Activated naive CD4-positive, alpha-beta T cell treated with Interleukin-2 at 50 U/mL for 16 hours (primary cell): ENCODE measurements at places on chromosomes 2 and 18.

GRCh38 chr2:56831780-56832179 is 648.0 kb downstream of the CCDC85A start:
- DNase-seq = no peak

GRCh38 chr2:111243295-111243694 is 122.6 kb downstream of the BCL2L11 start:
- no peak for DNase-seq

DNA sequence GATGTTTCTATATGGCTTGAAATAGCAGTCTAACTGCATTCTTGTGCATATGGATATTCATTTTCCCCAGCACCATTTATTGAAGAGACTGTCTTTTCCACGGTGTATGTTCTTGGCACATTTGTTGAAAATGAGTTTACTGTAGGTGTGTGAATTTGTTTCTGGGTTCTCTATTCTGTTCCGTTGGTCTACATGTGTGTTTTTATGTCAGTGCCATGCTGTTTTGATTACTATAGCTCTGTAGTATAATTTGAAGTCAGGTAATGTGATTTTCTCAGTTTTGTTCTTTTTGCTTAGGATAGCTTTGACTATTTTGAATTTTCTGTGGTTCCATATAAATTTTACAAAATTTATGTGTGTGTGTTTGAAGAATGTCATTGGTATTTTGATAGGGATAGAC is 201.0 kb downstream of the MBD5 start:
- DNase-seq = no peak

DNA sequence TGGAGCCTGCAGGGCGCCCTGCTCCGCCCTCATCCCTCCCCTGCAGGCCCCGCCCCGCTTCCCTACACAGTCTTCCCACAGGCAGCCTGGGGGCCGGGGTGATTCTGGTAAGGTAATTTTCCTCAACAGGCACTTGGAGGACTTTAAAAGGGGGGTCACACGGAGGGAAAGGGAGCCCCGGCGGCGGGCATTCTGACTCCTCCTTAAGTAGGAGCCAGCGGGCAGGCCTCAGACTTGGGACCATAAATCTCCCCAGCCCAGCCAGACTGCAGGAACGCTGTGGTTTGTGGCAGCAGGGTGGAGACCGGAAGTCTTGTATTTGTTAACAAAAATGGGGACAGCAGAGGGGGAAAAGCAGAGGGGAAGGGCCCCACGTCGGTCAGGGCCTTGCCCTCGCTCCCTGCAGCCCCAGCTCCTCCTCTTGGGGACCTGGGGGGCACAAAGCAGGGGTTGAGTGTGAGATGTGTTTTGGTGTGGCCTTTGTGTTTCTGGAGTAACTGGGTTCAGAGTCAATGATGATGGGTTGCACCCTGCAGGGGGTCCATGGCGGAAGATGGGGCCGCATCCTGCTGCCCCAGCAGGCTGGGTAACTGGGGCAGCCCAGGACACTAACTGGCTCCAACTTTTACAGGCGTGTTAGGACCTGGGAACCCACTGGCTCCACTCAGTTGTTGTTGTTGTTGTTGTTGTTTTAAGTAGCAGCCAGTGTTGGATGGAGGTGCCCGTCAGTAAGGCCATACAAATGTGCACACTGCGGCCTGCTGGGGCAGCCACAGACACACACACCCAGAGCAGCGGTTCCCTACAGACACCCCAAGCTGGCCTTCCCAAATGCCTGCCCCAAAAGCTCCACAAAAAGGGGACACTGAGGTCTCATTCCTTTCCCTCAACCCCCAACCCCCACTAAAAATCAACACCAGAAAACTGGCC is 27.7 kb downstream of the SMAD7 start:
- no peak for DNase-seq

GRCh38 chr2:25388491-25388890 is 46.8 kb upstream of the DNMT3A start:
- DNase-seq = no peak

DNA sequence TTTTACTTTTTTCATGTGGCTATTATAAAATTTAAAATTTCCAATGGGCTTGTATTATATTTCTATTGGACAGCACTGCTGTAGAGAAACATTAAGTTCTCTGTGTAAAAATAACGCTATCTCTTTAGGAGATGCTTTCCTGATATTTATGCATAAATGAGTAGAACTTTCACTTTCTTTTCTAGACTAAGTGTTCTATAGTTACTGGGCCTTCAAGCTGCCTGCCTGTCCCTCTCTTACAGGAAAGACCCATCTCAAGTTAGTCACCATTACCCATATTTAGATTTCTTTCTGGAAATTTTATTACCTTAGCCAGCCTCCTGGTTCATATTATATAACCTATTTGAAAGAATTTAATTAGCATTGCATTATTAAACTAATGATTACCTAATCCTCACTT is 4.8 kb downstream of the ITGA4 start:
- DNase-seq = no peak

- DNase-seq = no peak
These were observed 66.5 kb downstream of the RIT2 start for GRCh38 chr18:43049021-43049420.

DNA sequence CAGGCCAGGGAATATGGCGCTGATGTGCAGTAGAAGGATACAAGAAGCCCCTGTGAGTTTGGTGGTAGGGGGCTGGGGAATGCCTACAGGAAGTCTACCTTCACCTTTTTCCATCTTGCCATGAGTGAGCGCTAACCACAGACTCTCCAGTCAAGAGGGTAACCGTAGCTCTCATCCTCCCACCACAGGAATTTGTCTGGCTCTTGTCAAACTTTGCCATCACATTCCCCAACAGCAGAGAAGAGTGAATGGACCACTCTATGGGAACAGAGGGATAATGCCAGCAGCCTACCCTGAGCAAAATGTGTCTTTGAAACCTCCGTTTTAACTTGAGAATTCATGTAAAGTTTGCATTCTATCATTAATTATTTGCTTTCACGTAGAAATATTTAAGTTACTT is 168.3 kb downstream of the NRP2 start:
- DNase-seq = no peak

DNA sequence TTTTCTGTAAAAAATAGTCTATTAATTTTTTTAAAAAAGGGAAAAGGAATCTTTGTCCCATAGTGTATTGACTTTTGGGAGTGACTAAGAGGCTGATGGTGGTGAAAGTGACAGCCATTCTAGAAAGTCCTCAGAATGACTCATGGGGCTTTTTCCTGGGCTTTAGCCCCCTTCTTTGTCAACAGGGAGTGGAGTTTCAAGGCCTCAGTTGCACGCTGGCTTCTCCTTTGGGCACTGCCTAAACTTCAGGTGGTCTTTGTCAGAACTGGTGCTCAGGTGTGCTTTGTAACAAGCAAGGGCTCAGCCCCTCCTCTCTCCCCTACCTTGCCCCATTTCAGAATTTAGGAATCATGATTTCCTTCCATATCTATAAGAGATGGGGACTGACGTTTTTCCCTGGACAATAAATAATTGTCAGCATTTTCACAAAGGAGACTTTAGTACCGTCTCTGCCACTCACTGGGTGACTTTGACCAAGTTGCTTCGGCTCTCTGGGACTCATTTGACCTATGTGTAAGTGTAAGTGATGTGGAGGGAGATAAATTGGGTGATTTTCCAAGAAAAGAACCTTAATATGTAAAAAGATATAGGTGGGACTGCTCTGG is 61.2 kb upstream of the IGFBP2 start:
- no peak for DNase-seq

DNA sequence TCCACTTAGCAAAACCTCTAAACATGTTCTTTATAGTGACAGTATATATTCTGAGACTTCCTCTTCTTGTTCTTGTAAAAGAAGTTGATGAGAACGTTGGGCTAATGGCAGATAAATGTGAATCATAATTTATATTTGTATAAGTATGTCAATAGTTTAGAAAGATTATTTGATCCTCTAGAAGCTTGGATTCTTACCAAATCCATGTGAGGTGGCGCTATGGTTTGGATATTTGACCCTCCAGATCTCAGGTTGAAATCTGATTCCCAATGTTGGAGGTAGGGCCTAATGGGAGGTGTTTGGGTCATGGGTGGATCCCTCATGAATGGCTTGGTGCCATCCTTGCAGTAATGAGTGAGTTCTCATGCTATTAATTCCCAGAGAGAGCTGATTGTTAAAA is 29.8 kb upstream of the SCN1A start:
- DNase-seq = no peak

DNA sequence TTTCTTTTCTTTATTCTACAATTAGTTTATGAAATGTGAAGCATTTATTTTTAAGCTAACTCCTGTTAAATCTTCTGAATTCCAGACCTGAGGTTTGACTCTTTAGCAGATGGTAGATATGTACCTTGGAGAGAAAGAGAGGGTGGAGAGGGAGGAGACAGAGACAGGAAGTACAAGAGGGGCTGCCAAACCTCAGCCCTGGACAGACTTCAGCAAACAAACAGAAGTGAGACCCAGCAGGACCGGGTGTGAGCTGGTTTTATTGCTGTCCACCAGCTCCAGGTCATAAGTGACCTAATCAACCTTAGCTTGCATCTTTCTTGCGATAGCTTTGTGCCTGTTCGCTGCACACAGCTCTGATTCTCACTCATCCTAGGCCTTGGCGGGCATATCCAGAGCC is 168.6 kb downstream of the CNTNAP5 start:
- no peak for DNase-seq

DNA sequence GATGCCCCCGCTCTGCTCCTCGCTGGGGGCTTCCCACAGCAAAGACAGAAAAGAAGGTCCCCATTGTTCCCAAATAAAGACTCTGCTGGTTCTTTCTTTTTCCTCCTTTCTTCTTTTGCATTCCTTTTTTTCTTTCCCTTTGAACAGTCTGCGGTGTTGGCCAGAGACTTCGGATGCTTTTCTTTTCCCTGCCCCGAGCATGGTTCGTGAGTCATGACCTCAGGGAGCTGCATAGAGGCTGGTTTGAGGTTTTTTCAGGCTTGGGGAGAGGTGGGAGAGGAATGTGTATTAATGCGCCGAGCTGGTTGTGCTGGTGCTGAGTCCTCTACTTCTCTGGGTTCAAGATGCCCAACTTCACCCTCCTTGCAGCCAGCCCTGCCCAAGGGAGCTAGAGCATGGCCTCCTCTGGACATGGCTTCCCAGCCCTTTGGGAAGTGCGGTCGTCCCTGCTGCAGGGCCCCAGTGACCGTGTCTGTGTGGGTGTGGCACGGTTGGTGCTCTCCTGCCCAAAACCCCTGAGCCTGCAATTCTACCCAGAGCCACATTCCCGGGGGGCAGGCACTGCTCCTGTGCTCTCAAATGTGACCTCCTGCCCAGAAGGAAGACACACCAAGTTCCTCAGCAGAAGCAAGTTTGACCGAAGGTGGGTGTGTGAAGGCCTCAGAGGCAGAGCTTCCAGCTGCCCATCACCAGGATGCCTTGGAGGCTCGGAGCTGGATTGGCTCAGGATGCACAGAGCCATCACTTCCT is 9.0 kb upstream of the ARHGEF4 start:
- DNase-seq = no peak

DNA sequence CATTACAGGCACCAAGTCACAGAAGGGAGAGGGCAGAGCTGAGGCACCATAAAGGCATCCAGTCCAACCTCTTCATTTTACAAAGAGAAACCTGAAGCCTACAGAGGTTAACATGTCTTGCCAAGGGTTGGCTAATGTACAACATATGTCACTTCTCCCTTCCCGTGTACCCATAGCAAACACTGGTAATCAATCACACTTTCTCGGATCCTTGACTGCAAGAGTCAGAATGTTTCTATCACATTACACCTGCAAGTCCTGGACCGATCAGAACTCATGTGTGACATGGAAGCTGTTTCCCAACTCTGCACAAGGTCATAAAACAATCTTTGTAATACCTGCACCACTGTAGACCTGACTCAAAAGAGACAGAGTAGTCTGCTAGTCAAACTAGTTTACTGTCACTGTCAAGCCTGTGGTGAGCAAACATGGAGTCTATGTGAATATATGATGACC is 6.0 kb downstream of the ANKRD44 start:
- DNase-seq = no peak

- no peak for DNase-seq
These were observed 217.6 kb upstream of the FIGN start for GRCh38 chr2:163953390-163953907.

GRCh38 chr2:100367163-100367562 is 44.9 kb upstream of the LONRF2 start:
- DNase-seq = no peak

DNA sequence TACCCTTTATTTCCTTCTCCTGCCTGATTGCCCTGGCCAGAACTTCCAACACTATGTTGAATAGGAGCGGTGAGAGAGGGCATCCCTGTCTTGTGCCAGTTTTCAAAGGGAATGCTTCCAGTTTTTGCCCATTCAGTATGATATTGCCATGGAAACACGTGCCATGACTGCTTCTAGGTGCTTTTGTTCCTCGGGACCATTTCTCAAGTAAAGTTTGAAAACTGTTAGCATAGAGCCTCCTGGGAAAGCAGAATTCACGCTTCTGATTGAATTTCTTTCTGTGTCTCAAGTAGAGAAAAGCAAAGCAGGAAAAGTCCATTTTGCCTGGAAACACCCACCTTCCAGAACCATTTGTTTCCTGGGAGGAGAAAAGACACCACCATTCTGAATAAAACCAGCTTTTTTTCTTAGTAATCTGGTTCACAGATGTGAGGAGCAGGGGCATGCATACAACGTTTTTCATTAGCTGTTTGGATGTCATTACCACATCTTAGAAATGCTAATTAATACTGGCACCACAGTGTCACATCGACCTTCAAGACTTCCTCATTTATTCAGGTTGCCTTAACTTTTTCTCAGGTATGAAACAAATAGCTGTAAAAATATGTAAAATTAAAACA is 39.0 kb upstream of the ZBTB14 start:
- DNase-seq = no peak

DNA sequence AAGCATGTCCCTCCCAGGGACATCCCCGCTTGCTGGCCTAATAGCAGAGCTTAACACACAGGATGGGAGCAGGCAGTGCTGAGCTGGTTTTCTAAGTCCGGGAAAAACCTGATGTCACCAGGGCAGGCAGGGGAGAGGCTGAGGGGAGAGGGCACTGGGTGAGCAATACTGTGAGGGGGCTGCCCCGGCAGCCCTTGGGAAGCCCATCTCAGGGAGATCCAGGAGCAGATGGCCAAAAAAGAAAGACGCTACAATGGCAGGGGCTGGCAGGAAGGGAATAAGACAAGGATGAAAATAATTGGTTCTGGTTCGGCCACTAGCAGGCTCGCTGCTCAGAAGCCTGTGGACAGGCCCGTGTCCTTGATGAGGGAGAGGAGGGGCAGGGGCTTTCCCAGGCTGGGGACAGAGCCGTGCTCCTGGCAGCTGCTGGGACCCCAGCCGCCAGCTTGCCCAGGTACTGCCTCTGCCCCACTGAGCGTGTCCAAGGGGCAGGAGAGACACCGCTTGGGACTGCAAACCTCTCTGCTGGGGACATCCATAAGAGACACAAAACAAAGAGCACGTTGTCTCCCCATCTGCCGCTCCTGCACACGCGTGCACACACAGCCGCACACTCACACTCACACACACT is 30.2 kb downstream of the SMAD7 start:
- no peak for DNase-seq

GRCh38 chr18:21053127-21053526 is 58.5 kb downstream of the ROCK1 start:
- no peak for DNase-seq

DNA sequence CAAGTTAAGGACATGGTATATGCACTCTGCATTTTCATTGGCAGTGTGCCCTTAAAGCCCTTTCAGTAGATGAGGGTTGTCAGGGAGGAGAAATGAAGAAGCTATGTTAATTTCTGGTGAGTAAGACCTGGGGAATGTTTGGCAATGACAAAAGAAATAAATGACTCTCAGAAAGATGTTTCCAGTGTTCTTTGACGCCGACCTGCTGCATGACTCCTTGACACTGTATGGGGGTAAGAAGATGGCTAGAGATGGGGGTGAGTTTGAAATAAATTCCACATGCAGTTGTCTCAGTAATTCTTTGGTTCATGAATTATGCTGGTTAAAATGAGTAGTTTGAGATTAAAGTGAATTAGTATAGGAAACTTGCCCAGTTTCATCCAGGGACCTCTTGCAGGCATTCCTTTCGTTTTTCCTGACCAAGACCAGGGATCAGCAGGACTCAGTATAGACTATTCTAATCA is 5.9 kb downstream of the CCDC121 start:
- DNase-seq = no peak
